Activated CD8-positive, alpha-beta memory T cell treated with anti-CD3 and anti-CD28 coated beads, Interleukin-2, amount 50 U/mL, for 4 hours (primary cell): ENCODE measurements at places on chromosomes 5 and 9.
A peak's percentile ranks its signal among the peaks of the same experiment; 100 is the strongest.

DNA sequence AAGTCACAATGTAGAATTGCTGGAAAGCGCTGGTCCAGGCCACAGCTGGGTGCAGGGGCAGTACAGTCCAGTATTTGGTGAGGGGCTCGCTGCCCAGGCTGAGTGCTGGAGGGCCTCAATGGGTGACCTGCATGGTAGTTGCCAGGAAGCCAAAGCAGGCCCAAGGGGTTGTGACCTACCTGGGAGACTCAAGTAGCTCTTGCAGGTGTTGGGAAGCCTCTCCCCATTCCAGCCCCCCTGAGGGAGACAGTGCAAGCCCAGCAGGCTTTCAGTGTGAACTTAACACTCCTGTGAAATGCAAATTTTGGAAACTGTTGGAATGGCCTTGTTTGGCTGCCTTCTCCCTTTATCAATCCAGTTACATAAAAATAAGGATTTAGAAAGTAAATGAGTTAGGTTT is 13.9 kb downstream of the KDM4C start:
- no peak for DNase-seq

DNA sequence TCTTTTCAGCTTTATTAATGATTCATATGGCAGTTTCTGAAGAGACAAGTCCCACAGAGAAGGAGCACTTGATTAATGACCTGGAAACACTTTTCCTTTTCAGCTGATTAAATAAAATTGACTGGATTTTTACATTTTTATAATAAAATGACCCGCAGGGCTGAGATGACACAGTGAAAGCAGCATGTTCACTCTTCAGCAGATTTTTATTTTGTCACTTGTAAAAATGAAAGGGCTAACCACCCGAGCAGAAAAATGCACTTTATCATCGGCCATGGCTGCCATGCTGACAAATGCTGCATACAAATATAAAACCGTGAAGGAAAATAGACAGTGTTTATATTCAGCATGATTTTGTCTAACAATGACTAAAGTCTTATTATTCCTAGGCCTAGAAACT is 321.6 kb upstream of the ITGA1 start:
- no peak for DNase-seq

DNA sequence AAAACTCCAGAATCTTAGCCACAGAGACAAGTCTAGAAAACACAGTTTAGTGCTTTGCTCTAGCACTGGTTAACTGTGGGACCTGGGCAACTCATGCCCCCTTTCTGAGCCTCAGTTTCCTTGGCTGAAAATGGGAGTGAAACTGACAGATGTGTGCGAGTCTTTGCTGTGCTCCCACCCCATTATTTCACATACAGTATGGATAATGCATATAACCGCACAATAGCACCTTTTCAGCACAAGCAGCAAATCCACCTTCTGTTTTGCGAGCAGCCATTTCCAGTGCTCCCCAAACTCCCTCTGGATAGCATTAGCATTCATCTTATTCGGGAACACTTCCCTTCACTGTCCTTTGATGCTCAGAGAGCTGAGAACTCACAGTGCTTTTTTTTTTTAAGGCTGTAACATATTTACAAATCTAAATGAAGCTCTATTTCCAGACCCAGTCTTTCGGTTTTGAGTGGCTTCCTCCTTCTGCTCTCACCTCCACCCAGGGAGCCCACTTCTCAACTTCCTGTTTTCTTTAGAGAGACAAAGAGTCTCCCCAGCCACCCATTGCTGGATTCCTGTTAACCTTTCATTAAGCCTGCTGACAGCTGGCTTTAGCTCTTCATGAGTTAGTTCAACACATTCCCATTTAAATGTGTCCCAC is 49.2 kb downstream of the TIMD4 start:
- peak; percentile 16 for DNase-seq

DNA sequence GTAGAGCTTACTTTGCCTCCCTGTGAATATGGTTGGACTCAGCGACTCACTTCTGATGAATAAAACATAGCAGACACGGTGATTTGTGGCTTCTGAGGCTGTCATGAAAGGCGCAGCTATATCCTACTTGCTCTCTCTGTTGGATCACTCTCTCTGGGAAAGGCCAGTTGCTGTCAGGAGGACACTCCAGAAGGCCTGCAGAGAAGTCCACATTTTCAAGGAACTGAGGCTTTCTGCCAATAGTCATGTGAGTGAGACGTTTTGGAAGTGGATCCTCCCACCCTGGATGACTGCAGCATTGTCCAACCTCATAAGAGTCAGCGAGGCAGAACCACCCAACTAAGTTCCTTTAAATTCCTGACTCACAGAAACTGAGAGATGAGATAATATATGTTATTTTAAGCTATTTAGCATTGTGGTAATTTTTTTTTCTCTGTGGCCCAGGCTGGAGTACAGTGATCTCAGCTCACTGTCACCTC is 156.0 kb upstream of the MAST4 start:
- DNase-seq, result no peak

GRCh38 chr9:86034863-86035734 is 64.3 kb downstream of the GOLM1 start:
- DNase-seq, result no peak

GRCh38 chr9:130254747-130255630 is 10.6 kb upstream of the HMCN2 start:
- DNase-seq, result no peak

DNA sequence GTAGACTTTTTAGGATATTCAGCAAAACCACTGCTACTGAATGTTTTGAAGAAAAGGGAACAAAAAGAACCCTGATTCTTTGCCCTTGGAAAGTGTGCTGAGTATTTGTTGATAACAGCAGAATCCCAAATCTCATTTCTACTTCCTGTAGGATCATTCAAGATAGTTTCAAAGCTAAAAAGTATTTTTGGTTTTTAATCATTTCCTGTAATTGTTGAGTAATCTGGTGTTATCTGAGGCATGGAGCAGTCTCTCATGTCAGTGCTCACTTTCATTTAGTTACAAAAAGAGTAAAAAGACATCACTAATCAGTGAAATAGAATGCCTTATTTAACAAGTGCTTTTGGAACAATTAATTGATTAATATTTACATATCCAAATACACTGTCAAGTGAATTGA is 56.1 kb downstream of the ITGA2 start:
- DNase-seq, result no peak

DNA sequence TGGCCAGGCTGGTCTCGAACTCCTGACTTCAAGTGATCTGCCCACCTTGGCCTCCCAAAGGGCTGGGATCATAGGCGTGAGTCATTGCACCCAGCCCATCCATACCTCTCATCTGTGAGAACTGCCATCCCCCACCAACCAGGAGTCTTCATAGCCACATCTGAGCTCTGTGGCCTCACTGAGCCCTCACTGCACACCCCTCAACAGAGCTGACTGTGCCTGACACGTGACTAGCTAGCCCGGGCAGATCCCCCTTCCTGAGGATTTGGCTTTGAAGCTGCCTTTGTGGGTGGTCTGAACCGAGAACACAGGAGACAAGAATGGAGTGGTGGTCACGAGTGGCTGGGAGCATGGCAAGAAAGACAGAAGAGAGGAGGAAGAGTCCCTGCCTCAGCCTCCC is 15.6 kb downstream of the AK8 start:
- DNase-seq, result no peak

DNA sequence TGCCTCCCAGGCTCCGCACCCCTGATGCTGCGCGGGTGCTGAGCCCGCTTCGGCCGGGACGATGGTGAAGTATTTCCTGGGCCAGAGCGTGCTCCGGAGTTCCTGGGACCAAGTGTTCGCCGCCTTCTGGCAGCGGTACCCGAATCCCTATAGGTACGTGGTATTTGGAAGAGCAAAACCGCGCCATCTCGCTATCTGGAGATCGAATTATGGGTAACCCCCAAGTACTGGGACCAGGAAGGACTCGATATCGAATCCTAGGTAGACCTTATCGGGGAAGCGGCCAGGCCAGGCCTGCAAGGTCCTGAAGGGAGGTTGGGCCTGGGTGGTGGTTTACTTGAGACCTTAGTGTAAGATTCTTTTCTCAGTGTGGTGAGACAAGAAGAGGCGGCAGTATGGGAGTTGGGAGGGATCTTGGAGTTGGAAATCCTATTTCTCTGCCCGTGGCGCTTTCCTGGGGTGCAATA is 359 bp downstream of the PRELID1 start:
- DNase-seq, result no peak

GRCh38 chr5:96322217-96322616 is 110.8 kb downstream of the PCSK1 start:
- no peak for DNase-seq

DNA sequence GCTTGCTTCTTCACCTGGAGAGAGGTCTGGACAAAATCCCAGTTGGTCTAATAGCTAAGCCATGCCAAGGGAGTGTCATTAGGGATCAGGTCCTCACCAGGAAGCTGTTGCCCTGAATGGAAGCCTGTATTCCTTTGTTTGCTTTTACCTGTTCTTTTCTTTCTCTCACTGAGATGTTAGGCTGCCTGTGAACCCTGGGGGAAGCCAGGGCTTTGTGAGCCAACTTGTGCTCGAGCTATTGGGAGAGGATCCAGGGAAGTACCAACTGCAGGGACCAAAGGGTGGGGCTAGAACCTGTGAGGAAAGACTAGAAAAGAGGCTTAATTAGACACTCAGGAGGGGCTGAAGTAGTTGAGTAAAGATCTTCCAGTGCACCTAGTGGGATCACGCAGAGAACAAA is 451.2 kb upstream of the TLE4 start:
- no peak for DNase-seq

- DNase-seq, result no peak
Observed at GRCh38 chr5:52885614-52886013, 97.9 kb downstream of the ITGA1 start.

DNA sequence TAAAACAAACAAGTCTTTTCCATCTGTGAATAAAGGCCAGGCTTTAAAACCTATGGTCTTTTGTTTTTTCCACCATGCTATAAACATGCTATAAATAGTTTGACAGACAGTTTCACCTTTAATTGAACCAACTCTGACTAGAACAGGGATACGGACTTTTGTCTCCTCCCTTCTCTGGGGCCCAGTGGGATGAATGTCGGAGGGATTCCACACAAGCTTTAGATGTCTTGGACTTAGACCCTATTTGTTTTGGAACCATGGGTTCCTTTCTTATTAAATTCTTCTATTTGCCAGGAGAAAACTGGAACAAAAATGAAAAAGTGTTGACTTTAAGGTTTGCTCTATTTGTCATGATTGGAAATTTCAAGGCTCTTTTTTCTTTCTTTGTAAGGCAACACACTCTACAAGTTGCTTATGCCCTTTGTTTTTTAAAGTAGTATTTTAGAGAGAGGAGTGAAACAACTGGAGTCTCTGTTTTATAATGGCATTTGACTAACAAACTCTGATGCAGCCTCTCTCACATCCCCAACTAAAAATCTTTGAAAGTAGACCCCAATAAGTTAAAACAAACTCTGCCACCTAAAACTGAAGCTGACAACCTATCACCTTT is 145.3 kb downstream of the MLLT3 start:
- DNase-seq, result no peak
